ENCODE measurements at places on chromosomes 11 and 22. TPM values are rescaled to one million over a fixed set of nuclear protein-coding genes. Genes with fewer than 3 reads are reported as not detected.
A peak's percentile ranks its signal among the peaks of the same experiment; 100 is the strongest.

The DDX17 gene
- 215 TPM for total RNA-seq

The PITPNB gene
- total RNA-seq, result 69.2 TPM

The CLCF1 gene
- 4.0 TPM for total RNA-seq

The MAPK12 gene
- 32.5 TPM for total RNA-seq

The CENATAC gene
- total RNA-seq, result 15.0 TPM

- DNase-seq, result no peak
Observed at GRCh38 chr22:23820748-23821211, 18.0 kb downstream of the DERL3 start.

GRCh38 chr11:123579482-123579812 lies 75.0 kb downstream of the SCN3B start:
- DNase-seq, result peak; percentile 66

DNA sequence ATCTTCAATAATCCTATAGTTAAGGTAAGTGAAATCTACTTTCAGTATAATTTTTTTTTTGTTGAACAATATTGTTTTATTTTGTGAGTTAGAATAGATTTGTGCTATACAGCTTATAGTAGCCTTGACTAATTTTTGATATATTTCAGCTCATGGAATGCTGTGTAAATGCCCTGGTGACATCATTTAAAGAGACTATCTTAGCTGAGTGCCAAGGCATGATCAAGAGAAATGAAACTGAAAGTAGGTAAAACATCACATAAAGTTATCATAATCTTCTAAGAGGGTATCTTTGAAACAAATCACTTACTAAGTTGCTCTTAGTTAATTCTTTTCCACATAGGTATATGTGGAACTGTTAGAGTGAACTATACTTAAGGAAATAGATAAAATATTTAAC lies 51.4 kb upstream of the ACAT1 start:
- DNase-seq, result no peak

DNA sequence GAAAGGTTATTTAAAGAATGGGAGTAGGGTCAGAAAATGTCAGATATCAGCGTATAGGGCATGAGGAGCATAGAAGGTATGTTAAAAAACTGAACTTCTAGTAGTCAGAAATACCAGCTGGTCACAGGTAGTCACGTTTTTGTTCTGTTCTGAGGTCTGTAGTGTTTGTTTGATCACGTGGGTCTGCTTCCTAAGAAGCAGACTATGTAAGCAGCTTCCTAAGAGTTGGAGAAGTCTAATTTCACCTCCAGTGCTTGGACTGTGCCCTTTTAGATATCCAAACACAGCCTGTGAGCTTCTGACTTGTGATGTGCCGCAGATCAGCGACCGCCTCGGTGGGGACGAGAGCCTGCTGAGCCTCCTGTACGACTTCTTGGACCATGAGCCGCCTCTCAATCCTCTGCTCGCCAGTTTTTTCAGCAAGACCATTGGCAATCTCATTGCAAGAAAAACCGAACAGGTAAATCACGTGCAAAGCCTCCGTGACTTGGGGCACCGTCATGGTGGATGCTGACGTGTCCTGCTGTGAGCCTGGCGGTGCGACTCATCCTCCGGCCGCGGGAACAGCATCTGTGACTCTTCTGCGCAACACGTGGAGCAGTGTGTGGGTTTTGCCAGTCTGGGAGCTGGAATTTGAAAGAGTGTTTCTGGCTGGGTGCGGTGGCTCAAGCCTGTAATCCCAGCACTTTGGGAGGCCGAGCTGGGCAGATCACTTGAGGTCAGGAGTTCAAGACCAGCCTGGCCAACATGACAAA lies 63.5 kb downstream of the PPP6R2 start:
- no peak for DNase-seq

- peak; percentile 35 for DNase-seq
Observed at GRCh38 chr11:119479685-119480275, 56.8 kb upstream of the THY1 start.

DNA sequence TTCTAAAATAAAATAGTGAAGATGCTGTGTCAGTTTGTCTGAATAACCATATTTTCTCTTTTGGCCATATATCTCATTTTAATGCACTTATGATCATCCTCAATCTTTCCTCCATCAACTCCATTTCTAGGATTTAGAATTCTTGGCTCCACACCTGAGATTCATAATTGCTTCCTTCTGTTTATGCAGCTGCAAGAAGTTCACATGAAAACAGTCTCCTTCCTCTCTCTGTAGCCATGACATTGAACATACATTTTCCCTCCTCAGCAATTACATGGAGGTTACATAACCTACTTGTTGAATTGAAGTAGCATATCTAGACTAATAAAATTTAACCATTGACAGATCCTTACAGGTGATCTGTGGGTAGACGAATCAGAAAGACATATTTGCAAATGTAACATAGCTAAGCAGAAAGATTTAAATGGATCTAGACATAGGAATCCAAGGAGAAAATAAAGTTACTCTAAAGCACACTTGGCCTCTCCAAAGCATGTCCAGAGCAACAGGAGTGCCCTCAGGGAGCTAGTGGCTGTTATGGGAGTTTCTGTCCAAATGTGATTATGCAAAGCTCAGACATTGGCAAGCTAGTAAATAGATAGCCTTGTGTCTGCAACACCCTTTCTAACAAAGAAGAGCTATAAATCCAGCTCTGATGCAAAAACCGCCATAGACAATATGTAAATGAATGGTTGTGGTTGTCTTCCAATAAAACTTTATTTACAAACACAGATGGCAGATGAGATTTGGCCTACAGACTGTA lies 119.9 kb upstream of the MPPED2 start:
- no peak for DNase-seq

- no peak for DNase-seq
Observed at GRCh38 chr11:46422588-46422987, 31.0 kb upstream of the CHRM4 start.

DNA sequence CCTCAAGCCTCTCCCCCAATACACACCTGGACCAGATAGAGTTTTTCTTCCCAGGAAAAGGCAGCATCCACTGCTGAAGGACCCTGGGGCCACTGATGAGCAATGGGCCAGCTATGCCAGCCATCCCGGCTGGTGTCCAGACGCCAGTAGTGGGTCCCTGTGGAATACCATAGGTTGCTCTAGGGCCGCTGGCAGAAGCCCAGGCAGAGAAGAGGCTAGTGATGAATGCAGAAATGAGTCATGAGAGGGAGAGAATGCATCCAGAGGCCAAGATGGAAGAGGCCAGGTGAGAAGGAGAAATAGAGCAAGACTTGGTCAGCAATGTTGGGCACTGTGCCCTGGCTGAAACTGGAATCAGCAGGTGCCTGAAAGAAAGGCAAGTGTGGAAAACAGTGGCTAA lies 8.9 kb downstream of the HPX start:
- no peak for DNase-seq

GRCh38 chr11:32792111-32792947 lies 2.1 kb downstream of the CCDC73 start:
- DNase-seq, result no peak

DNA sequence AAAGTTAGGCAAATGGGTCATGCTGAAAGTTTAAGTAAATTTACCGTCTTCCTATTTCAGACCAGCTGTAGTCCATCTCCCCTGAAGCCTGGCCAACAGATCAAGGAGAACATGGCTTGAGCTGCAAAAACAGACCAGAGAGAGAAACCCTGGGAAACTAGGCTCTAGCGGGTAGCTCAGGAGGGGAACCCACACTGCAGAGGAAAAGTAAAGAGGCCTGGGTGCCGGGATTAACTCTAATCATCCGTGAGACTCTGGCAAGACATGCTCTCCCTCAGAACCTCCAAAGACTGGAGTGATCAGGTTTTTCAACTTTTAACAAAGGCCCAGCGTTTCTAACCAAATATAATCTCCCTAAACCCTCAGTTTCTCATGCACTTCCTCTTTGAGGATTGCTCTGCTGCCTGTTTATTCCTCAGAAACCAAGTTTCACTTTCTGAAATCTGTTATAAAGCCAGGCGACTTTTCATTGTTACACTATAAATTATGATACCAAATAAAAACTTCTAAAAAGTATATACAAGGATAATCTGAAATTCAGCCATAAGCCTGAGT lies 67.5 kb downstream of the GAB2 start:
- no peak for DNase-seq

DNA sequence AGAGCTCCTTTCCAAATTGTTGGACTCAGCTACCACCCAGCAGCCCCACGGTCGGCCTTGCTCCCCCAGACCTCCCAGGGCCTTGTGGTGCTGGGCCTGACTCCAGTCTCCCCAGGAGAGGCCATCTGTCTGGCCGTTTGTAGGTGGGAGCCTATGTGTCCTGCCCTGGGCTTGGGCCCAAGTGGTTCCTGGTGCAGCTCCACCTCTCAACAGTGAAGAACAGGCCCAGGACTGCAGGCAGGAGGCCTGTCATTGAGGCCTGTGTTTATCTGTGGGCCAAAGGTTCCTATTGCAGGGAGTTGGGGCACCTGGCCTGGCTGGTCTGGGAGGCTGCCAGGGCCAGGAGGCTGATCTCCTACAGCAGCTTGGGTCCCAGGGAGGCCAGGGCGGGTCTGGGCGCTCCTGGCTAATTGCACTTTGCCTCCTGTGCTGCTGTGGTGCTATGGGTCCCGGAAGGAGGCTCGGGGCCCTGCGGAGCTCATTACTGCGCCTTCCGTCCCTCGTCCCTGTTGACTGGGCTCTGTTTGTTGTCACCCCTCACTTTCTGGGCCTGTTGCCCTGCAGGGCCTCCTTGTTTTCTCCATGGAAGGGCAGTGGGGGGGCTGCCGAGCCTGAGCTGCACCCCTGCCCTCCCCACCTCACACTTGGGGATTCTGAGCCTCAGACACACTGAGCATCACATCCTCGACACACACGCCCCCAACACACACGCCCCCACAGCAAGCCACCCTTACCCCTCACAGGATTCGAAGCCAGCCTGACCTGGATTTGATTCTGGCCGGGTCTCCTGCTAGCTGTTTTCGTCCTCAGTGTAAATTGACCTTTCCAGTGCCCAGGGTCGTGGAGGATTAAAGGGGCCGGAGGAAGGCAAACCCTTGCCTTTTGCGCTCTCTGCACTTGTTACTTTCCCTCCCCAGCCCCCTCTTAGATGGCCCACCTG lies 6.8 kb upstream of the OMP start:
- no peak for DNase-seq

- no peak for DNase-seq
Observed at GRCh38 chr22:35850831-35851230, 133.2 kb downstream of the APOL5 start.

- DNase-seq, result no peak
Observed at GRCh38 chr11:115471367-115471766, 32.8 kb downstream of the CADM1 start.

GRCh38 chr22:40271440-40271839 lies 74.9 kb upstream of the ADSL start:
- no peak for DNase-seq
